Mononuclear cell (primary cell): ENCODE measurements at places on chromosomes 7 and 10. TPM values are rescaled to one million over a fixed set of nuclear protein-coding genes. Genes with fewer than 3 reads are reported as not detected.

Gene TCAF2
- 27.3 TPM for total RNA-seq

Gene CHCHD2
- 215 TPM for total RNA-seq

Gene ALKBH4
- total RNA-seq: 6.5 TPM

Gene NAT16
- not detected for total RNA-seq

Gene CUBN
- total RNA-seq: 6.8 TPM

Gene SMARCD3
- 35.8 TPM for total RNA-seq

Gene NEURL1
- total RNA-seq: 4.8 TPM

Gene CPA1
- not detected for total RNA-seq

Gene ADAM8
- total RNA-seq: 84.9 TPM

Gene TMEM270
- total RNA-seq: not detected

Gene SHH
- total RNA-seq: 0.10 TPM

Gene LRRN3
- 3.8 TPM for total RNA-seq

Gene ADAM12
- total RNA-seq: 1.7 TPM

Gene RAMP3
- total RNA-seq: 0.31 TPM

Gene FBXO24
- total RNA-seq: 0.21 TPM

Gene GHRHR
- total RNA-seq: not detected
